Thymus (tissue), 14 donors: ENCODE measurements at places on chromosomes 11 and 22. TPM values are rescaled to one million over a fixed set of nuclear protein-coding genes. Genes with fewer than 3 reads are reported as not detected.

GRCh38 chr11:61974766-61975631, 7.6 kb upstream of the FTH1 start:
- no peak for DNase-seq

DNA sequence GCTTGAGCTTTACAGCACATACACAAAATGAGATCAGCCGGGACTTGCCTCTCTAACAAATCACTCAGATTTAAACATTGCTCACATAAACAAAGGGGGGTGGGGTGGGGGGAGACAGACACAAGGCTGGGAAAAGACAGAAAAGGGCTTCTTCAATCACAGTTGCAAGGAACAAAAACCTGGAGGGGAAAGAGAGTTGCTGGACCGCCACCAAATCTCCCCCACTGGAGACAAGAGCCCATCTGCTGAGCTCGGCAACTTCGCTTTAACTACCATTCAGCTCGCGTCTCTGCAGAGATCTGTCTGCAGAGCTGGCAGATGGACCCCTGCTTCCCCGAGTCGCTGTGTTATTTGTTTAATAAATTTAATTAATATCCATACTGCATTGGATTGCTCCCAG, 165.0 kb downstream of the RCN1 start:
- no peak for DNase-seq

DNA sequence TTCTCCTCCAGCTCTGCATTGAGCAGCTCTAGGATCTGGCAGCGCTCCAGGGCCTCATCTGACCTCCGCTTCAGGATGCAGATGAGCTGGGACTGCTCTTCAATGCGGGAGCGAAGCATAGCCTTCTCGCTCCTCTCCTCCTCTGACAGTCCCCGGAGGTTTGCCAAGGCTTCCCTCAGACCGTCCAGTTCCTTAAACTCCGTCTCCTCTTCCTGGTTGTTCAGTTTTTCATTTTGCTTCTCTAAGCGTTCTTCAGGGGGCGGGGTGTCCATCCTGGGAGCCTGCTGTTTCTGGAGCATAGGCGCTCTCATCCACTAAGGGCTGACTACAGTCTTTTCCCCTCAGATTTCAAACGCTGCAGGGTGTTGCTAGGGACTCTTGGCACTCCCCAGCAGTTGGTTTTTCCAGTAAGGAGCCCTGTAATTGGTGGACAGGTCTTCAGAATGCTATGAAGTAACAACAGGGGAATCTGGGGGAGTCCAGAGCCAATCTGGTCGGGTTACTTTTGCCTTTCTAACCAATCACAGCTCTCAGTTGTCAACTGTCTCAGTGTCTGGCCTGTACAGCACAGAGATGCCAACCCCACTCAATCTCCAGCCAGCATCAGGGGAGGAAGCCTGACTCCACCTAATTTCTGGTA, at the start of gene CCDC89:
Gene CCDC89, minus strand, starts transcription at position 376 of the 640 bp plus-strand sequence. Its CDS starts 65 bp downstream, at position 311.
- no peak for DNase-seq

GRCh38 chr22:30326255-30326705, 461 bp downstream of the TBC1D10A start:
- DNase-seq, result no peak

DNA sequence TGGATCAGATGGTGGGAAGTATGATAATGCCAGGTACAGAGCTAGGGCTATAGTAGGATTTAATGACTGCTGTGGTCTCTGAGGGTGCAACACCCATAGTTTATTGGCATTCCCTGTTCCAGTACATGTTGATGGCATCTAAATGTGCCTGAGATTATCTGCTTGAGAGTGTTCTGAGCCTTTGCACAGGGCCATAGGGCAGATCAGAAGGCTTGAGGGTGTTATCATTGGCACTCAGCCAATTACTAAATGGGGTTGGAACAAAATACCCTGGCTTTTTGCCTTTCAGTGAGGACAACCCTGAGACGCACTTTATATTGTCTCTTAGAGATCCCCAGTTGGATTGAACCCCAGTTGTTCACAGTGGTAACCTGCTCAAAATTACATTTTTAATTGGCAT, 6.7 kb downstream of the SLC5A12 start:
- DNase-seq, result no peak

GRCh38 chr11:10897150-10897549, 39.3 kb upstream of the ZBED5 start:
- no peak for DNase-seq

DNA sequence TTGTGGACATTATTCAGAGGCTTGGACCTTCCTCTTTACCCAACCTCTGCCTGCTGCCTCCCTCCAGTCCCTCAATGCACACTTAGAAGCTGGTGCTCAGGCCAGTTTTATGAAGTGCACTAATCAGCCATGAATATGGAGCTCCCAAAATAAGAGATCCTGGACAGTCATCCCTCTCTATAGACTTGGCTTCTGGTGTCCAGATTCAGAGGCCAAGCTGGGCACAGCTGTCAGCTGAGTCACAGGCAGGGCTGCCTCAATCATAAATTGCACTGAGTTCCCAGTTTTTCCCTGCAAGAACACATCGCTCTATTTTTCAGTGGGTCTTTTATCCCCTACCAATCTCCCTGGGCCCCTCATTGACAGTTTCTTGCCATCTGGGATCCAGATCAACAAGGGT, 161.7 kb upstream of the CADM1 start:
- no peak for DNase-seq

GRCh38 chr22:38674888-38675287, 6.9 kb upstream of the TOMM22 start:
- DNase-seq, result no peak

GRCh38 chr22:50253046-50253915, 2.2 kb upstream of the HDAC10 start:
- no peak for DNase-seq

DNA sequence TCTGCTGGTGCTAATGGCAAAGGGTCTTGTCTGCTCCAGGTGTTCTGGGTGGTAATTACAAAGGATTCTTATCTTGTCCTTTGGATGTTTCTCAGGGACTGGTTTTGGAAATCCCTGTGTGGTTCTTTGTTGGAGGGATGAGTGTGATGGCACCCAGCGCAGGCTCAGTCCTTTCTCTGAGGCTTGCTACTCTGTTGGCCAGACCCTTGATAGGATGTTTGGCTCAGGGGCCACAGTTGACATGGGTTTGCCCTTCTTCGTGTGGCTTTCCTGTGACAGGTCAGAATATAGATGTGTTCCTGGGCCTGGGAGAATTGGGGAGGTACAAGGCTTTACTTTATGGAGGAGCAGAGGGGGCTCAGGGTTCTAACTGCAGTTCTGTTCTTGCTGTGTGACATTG, 4.0 kb downstream of the ARHGEF17 start:
- DNase-seq, result no peak

DNA sequence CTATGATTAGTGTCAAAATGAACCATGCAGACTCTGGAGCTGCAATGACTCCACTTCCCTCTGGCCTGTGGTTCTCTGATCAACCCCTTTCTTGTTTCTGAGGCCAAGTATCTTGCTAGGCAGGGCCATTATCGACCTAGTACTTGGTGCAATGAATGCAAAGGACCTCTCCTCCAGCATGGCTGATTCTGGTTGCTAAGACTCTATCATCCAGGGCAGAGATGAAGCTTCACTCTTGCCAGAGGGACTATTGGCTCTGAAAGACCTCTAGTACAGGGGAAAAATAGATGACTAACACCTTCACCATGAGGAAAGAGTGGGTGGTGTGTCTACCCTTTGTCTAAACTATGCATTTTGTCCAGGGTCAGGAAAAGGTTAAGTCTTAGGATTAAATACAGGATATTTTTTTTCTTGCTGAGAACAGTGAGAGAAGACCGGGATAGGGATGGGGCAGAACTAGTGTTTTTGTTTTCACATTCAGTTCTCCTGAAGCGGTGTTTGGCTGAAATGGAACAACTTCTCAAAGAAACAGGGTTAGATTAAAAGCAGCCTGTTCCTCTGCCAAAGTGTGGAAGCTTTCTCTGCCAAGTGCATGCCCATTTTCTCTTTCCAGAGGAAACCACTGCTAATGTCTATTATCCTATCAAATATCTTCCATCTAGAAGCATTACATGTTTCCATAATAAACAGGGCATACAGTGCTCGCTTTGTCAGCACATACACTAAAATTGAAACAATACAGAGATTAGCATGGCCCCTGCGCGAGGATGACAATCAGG, 5.0 kb upstream of the MTFP1 start:
- DNase-seq, result no peak

GRCh38 chr22:27537501-27537900, 264.1 kb downstream of the MN1 start:
- DNase-seq, result no peak

DNA sequence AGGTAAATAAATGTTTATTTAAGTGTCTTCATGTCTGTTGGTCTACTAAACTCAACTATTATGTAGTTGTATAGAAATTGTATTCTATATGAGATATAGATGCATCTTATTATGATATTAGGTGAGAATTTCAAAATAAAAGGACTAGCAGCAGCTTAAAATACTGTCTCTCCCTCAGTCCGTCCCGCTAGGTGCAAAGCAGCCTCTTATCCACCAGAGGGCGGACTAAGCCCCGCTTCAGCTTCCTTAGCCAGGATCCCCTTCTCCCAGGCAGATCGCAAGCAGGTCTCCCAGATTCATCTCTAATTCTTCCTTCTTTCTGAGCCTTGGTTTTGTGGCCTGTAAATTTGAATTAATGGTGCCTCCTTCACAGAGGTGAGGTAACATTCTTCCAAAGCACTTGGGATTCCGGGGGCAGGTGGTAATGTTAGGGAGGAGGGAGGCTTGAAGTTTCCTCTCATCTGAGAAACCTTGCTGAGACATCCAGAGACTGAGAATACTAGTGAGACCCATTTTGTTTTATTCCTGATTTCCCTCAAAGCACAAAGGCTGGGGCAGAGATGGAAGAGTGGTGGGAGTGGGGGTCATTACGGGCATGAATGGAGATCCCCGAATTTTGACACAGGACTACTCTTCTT, 13.5 kb upstream of the INSC start:
- peak; percentile 60 for DNase-seq

- no peak for DNase-seq
Observed at GRCh38 chr11:65210361-65210731, 28.6 kb downstream of the CAPN1 start.

GRCh38 chr11:95728790-95729189, 60.8 kb downstream of the FAM76B start:
- no peak for DNase-seq

DNA sequence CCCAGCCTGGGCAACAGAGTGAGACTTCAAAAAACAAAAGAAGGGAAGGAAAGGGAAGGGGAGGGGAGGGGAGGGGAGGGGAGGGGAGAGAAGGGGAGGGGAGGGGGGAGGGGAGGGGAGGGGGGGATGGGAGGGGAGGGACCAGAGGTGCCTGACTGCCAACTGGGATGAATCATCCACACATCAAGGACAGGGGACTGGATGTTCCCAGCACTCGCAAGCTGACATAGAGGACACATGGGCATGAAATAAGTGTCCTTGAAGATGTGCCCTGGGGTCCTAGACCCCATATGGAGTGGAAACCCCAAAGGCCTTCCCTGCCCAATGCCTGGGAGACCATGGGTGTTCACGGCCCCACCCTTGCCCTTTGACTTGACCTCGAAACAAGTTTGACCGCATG, 19.8 kb downstream of the TST start:
- DNase-seq, result no peak

DNA sequence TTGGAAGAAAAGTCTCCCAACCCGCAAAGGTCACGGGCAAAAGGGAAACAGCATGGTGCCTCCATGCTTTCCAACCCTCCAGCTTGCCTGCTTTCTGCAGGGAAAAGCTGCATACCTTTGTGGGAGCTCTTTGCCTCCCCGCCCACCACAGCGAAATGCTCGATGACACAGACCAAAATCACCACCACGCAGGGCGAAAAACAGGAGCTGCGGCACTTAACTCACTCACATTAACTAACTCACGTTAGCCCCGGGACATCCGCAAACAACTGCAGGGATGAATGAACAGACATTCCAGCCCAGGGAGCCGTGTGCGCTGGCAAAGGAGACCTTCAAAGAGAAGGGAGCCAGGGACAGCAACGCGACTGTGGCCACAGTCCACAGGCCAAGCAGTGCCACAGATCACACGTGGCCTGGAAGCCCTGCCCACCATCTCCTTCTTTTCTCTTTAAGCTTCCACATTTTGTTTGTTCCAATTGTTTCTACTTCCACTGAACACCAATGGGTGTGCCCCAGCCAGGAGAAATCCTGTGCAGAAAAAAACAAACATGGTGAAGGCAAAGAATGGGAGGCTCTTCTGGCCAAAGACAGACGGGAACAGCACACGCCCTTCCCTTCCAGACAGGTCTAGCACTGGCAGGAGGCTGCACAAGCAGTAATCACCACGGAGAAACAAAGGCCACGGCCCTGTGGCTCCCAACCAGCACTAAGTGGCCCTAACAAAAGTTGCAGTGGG, 39.3 kb downstream of the DUSP8 start:
- DNase-seq, result no peak

DNA sequence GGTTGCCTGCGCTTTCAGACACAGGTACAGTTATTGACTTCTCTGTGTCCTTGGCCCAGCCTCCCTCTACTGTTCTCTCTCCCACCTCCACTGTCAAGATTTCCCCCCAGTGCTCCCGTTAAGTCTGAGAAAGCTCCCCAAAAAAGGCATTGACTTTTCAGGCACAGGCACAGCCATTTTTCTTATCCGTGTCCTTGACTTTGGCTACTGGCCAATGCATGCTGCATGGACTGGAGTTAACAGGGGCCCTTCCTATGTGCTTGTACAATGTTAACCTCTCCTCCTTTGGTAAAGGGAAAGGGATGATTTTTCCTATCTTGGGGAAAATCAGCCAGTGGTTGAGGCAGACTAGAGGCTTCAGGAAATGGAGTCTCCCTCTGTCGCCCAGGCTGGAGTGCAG, 4.3 kb downstream of the APOL5 start:
- no peak for DNase-seq

GRCh38 chr11:101528541-101528940, 55.3 kb downstream of the TRPC6 start:
- no peak for DNase-seq

GRCh38 chr11:43269254-43269918, 42.4 kb upstream of the API5 start:
- DNase-seq, result no peak

- DNase-seq, result peak; percentile 81
Observed at GRCh38 chr11:34250732-34251588, 106.8 kb downstream of the ABTB2 start.

GRCh38 chr11:27248576-27249509, 114.2 kb downstream of the CCDC34 start:
- no peak for DNase-seq

GRCh38 chr22:41648432-41648831, 27.3 kb downstream of the XRCC6 start:
- no peak for DNase-seq

DNA sequence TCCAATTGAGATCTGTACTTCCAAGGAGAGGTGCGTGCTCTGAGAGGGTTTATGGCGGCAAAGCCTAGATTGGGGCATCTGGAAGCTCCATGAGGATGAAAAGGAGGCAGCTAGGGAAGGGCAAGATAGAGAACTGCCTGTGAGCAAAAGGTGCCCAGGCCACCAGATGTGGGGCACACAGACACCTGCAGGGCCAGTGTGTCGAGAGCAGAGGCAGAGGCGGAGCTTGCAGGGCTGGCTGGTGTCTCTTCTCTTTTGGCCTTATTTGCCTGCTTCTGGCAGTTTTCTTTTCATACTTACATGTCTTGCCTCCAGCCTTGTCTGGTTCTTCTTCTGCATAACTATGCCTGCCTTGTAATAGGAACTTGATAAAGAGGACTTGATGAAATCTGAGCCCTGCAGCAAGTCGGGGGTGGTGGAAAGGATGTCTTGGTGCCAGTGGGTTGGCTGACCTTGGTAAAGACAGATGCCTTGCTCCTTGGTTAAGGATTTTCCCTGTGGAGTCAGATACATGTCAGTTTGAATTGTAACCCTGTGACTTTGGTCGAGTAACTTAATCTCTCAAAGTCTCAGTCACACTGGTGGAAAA, 680.3 kb downstream of the NTM start:
- no peak for DNase-seq

The RAG2 gene
- total RNA-seq, result 195 TPM

The UPB1 gene
- 3.5 TPM for total RNA-seq

The FGF19 gene
- 0.09 TPM for total RNA-seq

The TBX1 gene
- total RNA-seq, result 0.05 TPM

The SLC25A17 gene
- 20.2 TPM for total RNA-seq
